Heart right ventricle (tissue), 16 donors: ENCODE measurements at places on chromosomes 7 and 10.

DNA sequence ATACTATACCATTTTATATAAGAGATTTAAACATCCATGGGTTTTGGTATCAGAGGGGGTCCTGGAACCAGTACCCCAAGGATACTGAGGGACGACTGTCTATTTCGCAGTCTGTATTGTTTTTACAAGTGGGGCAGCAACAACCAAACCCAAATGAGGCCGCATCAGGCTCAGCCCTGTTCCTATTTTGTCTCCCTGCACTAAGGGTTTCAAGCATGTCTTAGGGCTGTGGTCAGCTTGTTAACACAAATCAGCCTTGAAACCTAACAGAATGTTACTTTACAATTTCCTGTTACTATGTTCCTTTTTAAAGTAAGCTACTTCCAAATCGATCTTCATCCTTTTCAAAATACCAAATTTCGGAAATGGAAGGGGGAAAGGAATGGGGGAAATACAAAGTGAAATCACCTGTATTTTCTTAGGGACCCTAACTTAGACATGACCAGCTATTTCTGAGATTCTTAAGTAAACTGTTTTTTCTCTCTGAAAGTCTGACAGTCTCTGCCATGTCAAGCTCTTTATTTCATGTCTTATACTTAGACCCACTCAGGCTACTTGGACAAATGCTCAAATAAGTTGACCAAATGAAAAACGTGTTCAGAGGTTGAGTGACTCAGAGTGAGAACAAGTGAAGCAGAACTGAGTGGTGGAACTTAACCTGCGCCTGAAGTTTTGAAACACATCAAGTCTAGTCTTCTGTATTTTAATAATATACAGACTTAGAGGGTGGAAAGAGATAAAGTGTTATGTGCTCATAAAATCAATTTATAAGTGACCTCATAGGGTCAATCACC, 75.8 kb downstream of the C1GALT1 start:
- DNase-seq = no peak

DNA sequence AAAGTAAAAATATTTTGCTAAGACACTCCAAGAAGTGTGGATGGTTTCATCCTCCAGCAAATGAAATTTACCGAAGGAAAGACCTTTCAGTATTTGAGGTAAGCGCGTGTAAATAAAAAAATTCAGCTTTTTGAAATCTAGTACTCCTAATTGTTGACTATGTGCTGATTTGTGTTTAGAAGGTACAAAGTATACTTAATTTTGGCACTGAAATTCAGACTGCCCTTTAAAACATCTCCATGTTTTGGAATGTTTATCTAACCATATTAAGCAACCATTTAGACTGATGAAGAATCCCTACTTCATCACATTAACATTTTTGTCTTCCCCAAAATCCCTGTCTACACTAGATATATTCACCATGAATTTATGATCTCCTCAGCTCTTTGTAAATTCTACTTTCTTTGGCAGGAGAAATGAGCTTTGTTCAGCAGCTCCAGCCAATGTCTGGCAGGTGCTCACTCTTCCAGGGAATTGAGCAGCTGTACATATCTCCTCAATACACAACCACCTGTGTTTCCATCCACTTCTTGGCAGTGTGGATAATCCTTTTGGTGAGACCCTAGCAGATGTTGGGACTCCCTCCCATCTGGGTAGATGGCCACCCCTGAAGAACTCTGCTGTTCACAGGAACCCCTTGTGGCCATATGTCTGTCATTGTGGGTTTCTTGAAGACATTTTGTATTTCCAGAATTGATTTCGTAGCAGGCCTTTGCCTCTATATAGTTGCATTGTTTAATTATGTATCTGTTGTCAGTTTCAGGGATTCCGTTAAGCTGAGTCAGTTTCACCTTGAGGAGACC, 129.4 kb upstream of the SAMD8 start:
- no peak for DNase-seq

- no peak for DNase-seq
Measured at GRCh38 chr10:119425102-119425880, 117.2 kb downstream of the RGS10 start.

DNA sequence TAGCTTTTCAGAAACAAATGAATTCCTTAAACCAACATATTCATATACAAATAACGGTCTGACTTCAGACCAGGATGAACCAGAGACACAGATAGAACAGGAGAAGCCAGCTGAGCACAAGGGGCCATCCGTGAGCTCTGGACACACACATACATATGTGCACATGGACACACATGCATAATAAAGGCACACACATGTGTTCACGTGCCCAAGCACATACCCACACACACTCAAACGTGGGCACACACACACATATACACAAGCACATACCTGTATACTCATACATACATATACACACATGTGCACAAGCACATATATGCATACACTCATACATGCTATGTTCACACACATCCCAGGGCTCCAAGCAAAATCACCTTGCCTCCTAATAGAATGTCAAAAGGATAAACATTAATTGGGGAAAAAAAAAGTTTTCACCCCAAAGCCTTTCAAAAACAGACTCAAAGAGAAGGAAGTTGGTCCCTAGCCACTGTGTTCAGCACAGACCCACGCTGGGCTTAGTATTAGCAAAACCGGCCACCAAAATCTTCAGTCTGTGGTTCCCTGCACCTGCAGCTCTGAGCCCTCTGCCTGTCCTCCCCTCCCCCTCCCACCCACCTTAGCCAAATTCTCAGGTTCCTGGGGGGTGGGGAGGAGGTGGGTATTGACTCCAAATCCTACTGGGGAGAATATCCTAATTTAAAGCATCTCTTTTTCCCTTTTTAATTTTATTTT, 100.4 kb upstream of the MACROH2A2 start:
- no peak for DNase-seq

DNA sequence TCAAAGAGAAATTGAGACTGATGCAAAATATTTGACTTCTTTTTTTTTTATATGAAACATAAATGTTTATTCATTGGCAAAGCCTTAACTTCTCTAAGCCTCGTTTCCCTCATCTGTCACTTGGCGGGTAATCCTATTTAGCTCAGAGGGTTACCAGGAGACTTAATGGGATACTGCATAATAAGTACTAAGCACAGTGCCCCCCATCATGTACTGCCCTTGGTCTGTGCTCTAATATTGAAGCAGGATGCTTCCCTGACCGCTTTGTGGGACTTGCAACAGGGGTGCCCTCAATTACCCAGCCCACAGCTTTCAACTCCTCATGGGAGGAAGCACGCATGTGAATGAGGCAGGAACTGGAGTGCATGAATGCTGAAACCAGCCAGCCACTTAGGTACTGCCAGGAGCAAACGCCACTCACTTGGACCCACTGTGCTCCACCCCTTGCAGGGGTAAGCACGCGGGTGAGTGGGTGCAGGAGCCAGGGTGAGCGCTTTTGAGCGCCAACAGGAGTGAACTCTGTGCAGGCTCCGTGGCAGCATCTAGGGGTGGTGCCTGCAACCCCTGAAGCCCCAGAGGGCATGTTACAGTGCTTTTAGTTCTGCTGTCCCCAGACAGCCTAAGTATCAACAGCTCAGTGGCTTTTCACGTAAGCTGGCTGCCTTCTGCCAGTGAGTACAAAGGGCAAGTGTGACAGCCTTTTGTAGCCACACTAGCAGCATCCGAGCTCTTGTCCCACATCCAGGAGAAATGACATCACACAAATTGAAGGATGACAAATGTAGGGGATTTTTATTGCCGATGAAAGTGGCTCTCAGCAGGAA, 209.8 kb upstream of the C7orf33 start:
- DNase-seq = no peak

GRCh38 chr7:104955276-104955675, 58.7 kb upstream of the KMT2E start:
- no peak for DNase-seq

DNA sequence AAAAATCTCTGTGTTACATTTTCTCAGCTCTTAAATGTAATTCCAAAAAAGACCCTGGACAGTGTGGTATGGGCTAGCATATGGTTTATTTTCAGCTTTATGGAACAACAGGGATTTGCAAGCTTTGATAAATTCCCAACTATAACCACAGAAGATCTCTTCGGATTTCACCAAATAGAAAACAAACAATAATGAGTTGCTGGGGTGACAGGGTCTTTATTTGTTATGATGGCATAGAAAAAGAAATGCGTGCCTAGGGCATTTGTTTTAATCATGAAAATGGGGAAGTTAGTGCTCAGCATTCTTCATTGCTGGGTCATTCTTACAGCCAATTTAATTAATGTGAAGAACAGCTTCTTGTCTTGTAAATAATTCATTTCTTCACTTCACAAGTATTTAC, 139.0 kb downstream of the LRRN3 start:
- no peak for DNase-seq

DNA sequence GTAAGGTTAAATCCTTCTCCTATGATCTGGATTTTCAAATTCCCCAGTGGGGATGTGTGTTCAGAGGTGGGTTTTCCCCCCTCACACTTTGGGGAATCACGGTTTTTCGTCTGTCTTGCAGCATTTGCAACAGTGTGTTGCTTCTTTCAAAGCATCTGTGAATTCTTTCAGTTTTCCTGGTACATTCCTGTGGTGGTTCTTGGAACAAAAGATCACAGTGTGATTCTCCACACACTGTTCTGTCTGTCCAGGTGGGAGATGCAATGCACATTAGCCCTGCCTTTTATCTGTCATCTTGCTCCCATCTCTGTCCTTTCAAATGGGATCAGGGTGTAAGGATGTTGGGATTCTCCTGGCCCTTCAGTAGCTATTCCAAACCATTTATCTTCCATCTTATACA, 11.8 kb downstream of the AGK start:
- DNase-seq = no peak

DNA sequence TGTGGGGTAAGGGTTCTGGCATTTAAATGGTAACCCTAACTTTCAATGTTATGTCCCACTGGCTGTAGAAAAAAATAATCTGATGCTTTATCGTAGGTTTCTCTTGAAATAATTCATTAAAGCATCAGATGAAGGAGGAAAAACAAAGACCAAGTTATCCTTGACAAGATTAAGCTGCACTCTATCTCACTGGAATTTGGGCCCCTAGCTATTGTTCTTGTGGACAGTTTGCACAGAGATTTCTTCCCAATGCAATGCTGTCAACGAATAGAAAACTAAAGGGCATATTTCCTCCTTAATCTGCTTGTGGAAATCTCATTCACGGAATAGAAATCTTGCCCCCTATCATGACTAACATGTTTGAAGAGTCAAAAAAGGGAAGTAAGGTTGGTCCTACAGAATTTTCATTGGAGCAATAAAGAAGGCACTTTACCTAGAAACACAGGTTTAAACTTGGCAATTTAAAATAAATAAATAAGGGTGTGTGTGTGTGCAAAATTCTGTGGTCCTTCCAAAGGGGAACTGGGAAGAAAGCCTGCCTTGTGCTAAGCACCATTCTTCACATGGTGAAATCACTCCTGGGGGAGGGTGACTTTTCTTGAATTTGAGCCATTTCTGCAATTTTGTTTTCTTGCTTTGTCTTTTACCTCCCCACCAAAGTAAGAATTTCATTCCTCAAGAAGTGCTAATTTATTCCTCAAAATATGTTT, 242.8 kb downstream of the GLI3 start:
- DNase-seq = no peak

DNA sequence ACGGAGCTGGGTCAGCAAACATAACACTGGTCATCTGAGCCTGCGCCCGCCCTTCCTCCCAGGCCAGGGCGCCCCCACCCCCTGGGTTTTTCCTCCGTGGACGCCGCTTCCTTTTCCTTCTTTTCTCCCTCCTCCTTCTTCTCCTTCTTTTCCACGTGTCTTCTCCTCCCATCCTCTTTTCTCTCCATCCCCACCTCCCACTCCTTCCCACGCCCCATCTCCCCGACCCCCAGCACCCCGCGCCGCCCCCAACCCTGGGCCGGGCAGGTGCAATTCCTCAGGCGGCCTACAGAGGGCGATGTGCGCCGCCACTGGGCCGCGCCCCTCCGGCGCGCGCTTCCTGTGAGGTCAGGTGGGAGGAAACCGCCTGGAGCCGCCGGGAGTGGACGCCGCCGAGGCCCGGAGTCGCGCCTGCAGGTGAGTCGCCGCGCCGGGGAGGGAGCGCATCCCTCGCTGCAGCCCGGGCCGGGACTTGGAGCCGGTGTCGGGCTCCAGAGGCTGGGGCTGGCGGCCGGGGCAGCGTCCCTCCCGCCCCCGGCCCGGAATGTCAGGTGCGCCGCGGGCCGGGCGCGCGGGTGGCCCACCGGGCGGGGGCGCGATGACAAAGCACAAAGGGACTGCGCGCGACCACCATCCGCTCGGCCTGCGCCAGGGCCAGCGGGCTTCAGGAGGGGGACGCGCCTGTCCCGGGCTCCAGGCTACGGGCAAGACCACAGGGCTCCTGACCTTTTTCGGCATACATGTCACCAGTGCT, at the start of gene FAM241B:
TSS of gene FAM241B (plus strand) at position 351 of the 754 bp plus-strand sequence. CDS start 1,497 bp downstream, outside the sequence.
- DNase-seq = peak; percentile 38

DNA sequence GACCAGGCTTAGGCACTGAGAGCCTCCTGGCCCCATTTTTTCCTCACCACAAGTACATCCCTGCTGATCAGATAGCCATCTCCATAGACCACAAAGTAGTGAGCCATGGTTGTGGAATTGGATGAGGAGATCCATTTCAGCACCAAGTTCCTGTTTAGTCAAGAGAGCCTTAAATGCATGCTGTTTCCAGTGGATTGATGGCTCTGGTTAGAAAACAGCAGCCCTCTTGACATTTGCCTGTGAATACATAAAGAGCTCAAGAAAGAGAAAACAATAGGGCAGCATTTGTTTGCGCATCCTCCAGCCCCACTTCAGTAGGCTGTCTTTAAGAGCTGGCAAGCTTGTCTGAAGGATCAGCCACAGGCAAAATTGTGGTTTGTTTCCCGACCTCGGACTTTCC, 251.2 kb downstream of the POU6F2 start:
- no peak for DNase-seq

- DNase-seq = no peak
Measured at GRCh38 chr10:73141603-73142002, 26.2 kb downstream of the ECD start.

GRCh38 chr7:5396999-5397663, 26.5 kb downstream of the TNRC18 start:
- peak; percentile 66 for DNase-seq

- no peak for DNase-seq
Measured at GRCh38 chr10:28686835-28687682, 9.7 kb downstream of the BAMBI start.

DNA sequence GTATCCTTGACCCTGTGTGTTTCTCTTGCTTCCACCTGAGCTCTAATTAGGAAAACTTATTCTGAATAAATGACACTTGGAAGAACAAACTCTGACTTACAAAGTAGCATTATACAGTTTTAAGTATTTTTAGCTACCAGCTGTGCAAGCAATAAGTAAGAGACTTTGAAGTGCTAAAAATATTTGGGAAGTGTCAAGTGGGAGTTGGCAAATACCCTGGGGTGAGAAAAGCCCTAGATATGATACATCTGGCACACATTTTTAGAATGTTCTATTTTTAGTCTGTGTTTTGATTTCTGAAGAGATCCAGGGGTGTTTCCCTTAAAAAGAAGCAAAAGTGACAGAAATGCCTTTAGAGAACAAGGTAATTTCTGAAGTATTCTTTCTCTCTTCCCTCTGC, 132.7 kb upstream of the TEX47 start:
- no peak for DNase-seq
